AG04450 (cell line): ENCODE measurements at places on chromosomes 7 and 10. TPM values are rescaled to one million over a fixed set of nuclear protein-coding genes. Genes with fewer than 3 reads are reported as not detected.

PON1 gene
- not detected in 2 replicates for polyA plus RNA-seq

RAB11FIP2 gene
- 8.4 and 10.4 TPM in 2 replicates for polyA plus RNA-seq

ASB10 gene
- polyA plus RNA-seq, result not detected in 2 replicates

NXPH1 gene
- polyA plus RNA-seq, result not detected in 2 replicates

- no peak for DNase-seq
These were observed 91.9 kb downstream of the AHR start for GRCh38 chr7:17390392-17390791.

- no peak for DNase-seq
These were observed 60.1 kb upstream of the ARID5B start for GRCh38 chr10:61841338-61841875.

DNA sequence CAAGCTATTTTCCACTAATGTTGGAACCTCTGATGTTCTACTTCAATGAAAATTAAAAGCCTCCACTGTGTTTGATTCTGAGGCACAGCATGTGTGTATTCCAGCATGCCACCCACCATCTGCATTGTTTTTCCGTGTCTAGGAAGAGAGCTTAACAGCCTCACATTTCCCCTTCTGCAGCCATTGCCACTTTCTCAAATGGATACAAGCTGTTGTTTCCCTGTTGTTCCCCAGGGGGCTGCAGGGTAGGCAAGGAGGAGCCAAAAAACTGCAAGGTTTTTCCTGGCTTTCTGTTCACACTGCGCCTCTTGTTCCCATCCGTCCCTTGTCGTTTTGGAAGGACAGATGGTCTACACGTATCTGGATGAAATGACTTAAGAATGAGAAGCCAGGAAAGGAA, 72.3 kb upstream of the DNAJB12 start:
- DNase-seq, result no peak

DNA sequence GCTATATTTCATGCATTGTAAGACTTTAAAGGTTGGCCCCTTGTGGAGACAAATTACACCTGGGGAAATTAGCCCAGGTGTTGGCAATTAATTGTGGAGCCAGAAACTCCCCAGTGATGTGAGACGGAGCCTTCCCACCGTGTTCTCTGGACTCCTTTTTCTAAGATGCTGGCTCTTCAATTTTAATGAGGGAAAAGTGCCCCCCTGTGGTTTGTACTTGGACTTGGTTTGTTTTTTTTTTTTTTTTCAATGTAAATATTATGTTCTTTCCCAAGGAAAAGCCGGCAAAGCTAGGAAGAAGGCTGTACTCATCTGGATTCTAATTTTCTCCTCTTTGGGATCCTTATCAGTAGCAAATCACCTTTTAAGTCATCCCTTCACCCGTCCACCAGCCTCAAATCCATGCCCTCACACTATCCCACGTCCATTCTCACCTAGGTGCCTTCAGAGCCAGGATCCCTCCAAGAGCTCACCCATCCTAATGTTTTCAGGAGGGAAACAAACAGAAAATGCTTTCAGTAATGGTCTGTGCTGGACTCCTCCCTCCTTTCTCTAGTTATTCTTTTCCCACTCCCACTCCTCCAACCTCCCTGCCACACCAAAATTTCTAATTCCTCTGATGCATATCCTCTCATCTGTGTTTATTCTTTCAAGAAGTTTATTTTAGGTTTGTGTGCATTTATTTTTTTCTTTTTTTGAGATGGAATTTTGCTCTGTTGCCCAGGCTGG, 20.4 kb upstream of the ST8SIA6 start:
- no peak for DNase-seq

DNA sequence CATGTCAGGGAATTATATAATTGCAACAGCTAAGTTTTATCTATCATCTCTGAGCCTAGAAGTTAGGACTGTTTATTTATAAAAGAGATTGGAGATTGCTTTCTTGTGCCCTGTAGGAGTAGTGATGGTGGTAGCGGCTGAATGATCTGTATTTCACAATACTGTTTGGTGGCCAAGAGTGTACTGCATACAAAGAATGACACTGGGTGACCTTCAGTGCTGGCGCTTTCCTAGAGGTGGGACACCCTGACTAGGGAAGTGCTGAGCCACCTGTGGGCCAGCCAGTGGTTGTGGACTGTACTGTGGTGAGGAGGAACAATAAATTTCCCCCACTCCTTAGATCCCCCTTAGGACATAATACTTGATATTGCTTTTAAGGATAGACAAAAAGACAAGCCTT, 53.0 kb downstream of the COPG2 start:
- DNase-seq, result no peak

DNA sequence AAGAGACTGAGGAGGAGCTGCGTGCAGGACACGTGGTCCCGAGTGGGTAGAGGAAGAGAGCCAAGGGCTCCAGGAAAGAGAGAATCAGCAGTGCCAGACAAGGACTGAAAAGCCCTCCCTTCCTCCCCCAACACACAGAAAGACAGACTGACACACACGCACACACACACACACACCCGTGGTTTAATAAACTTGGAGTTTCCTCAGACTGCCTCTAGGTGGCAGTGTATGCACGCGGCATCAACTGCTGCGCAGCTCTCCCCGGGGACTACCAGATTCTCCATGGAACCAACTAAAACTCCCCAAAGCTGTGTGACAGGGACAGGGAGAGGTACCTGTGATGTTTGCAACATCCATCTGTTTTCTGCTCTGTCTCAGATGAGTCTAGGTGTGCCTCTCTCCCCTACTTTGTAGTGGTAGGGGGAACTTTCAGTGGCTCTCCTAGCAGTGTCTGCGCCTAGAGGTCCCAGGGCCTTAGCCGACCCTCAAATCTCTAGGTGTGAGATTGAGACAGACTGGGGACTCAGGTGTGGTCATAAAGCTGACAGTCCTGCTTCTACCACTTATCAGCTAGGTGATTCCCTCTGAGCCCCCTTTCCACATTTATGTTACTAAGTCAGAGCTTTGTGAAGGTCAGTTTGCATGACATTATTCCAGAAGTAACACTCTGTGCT, 9.3 kb upstream of the TSPAN14 start:
- DNase-seq, result no peak

DNA sequence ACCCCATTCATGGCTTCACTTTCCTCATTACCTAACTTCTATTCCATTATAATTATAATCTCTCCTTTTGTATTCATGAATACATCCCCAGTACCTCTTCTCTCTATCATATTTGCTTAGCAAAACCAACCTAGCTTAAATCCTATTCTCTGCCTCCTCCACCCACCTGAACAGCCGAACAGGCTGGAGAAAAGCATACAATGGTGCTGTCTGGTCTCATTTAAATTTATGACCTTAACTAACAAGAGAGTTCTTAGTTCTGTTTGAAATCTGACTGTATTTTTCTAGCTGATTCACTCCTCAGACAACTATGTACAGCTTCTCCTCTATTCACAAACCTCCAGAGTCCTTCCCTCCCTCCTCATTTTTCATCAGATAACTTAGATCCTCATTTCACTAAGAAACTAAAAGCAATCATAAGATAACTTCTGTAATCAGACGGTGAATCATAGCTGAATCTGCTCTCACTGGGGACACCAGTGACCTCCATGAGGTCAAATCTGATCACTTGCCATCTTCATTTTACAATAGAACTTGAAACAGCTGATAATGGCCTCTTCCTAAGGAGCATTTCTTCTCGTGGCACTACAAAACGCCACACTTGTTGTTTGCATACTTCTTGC, 233.9 kb upstream of the AOAH start:
- no peak for DNase-seq

- DNase-seq, result no peak
These were observed 81.2 kb upstream of the PPIF start for GRCh38 chr10:79266084-79266483.

DNA sequence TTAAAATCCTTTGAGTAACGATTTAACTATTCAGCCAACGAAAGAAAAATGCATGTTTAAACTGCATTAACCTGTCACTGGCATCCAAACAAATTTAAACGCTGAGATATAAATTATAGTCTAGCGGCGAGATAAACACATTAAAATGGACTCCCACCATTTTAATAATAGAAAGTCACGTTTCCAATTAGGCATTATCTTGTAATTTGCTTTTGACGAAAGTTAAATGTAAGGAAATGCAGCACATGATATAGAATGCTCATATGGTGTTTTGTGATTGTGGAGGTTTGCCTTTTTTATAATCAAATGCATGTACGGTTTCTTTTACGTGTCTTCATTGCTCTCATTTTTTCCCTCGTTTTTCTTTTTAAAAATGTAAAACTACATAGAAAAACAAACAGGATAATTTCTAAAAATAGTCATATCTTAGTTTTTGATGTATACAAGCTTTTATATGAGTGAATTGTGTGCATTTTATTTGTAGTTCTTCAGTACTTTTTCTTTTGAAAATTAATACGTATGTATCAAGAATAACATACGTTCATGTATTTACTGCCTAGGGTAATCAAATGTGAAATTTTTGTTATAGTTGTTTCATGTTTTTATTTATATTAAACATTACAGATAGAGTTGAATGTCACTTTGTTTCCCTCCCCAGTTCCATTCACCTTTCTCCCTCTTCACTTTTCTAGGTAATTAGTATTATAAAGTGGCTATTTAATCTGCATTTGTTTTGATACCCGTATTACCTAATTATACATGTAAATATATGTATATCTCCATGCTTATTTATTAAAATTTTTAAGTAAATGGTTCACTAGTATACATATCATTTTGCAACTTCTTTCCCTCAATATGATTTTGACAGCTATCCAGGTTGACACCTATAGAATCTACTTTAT, 1.1 kb upstream of the KLF14 start:
- no peak for DNase-seq

GRCh38 chr7:138212314-138212713, 136.1 kb downstream of the AKR1D1 start:
- DNase-seq, result no peak

DNA sequence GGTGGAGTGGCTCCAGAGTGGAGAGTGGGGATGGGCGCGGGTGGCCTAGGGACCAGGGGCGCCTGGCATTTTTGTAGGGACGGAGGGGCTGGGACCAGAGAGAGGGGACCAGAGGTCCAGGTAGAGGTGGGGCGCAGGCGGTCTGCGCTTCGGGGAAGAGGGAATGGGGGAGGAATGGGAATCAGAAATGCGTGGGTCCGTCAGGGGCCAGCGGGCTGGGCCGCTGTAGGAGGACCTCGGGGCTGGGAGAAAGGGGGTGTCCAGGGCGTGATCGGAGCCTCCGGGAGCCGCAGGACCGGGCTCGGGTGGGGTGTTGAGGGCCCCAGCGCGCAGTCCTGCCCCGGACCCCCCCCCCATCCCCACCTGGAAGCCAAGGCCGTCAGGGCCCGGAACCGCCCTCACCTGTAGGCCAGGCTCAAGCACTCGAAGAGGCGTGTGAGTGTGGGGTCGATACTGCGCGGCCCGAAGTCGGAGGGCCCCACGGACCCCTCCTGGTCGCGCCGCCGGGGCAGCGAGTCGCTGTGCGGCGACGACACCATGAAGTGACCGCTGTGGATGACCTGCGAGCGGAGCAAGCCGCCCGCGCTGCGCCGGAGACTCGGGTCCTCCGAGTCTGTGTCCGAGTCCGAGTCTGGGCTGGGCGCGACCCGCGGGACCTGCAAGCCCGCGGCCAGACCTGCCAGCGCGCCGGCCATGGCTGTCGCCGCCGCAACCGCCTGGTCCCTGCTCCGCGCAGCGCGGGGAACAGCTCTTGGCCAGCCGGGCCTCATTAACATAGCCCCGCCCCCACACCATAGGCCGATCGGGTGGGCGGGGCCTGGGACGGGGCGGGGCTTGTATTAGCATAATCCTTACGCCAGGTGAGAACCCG, at the start of gene MLXIPL:
Gene MLXIPL, minus strand, starts transcription at position 725 of the 871 bp plus-strand sequence. Its CDS starts 30 bp downstream, at position 695.
- no peak for DNase-seq

DNA sequence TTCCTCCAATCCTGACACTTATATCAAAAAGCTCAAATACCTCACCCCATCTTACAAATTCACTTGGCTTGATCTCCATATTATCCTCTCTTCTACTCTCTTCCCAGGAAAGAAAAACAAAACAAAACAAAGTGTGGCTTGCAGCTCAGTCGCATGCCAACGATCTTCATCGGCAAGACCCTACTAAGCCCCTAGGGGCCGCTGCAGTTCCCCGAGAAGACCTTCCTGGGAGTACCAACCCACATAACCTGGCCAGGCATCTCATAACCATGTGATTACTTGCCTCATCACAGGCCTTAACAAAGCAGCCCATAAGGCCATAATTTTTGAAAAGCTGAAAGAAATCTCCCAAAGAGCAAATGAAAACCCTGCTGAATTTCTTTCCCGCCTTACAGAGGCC, 103.7 kb downstream of the ZNF92 start:
- no peak for DNase-seq

- DNase-seq, result no peak
These were observed 129.6 kb downstream of the VIPR2 start for GRCh38 chr7:159015081-159015453.

- no peak for DNase-seq
These were observed 79.1 kb downstream of the USP6NL start for GRCh38 chr10:11532306-11532705.

- DNase-seq, result no peak
These were observed 262.2 kb downstream of the BAMBI start for GRCh38 chr10:28939281-28940157.

DNA sequence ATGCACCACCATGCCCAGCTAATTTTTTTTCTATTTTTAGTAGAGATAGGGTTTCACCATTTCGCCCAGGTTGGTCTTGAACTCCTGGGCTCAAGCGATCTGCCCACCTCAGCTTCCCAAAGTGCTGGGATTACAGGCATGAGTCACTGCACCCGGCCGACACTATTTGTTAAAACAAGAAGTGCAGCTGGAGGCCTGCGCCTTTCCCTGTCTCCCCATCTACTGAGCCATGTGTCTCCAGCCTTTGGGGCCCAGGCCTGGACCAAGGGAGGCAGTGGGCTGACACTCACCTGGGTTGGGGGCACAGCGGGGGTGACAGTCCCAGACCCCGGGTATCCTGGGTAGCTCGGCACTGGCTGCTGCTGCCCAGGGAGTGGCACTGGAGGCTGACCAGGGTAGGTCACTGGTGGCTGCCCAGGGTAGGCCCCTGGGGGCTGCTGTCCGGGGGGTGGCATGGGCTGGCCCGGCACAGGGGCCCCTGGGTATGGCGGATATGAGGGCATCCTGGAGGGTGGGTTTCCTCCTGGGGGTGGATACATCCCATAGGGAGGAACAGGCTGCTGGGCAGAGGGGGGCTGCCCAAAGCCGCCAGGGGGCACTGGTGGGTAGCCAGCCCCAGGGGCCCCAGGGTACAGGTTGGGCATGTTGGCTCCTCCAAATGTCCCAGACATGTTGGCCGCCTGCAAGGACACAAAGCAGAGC, 36.3 kb downstream of the PLAC9 start:
- DNase-seq, result no peak

DNA sequence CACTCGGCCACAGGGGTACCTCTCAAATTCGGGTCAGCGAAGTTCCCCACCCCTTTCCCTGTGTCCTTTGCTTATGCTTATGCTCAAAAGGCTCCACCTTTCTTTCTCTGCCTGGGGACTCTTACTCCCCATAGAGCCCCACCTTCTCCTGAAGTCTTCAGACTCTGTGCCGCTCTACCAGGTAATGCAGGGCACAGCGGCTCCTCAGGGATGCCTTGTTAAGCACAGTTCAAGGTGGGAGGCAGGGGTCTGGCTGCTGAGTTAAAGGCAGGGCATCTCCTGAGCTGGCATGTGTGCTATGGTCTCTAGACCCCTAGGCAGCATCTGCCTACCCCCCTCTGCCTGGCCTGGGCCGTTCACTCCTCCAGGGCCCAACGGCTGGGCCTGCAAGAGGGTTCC, 3.0 kb upstream of the CXCL12 start:
- no peak for DNase-seq
